ENCODE measurements at places on chromosomes 5 and 9.

DNA sequence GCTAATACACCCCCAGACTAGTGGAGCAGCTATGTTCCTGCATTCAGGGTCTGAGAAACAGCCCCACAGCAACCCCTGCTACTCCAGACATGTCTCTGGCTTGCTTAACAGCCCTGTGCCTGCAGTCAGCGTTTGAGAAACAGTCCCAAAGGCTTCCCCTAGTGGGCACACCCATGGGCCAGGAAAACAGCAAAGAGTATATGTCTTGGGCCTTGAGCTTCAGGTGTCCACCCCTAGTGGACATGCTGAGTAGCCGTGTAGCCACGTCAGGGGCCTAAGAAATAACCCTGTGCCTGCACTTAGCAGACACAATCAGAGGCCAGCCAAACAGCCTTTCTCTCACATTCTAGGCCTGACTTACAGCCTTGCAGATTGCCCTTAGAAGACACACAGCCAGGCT, 698.6 kb downstream of the PTPRD start:
- no peak for DNase-seq

- no peak for DNase-seq
Measured at GRCh38 chr9:119639287-119639955, 270.2 kb upstream of the BRINP1 start.

GRCh38 chr9:125534971-125535701, 171.9 kb downstream of the MAPKAP1 start:
- DNase-seq, result no peak

- no peak for DNase-seq
Measured at GRCh38 chr5:138974227-138975063, 99.3 kb upstream of the LRRTM2 start.

DNA sequence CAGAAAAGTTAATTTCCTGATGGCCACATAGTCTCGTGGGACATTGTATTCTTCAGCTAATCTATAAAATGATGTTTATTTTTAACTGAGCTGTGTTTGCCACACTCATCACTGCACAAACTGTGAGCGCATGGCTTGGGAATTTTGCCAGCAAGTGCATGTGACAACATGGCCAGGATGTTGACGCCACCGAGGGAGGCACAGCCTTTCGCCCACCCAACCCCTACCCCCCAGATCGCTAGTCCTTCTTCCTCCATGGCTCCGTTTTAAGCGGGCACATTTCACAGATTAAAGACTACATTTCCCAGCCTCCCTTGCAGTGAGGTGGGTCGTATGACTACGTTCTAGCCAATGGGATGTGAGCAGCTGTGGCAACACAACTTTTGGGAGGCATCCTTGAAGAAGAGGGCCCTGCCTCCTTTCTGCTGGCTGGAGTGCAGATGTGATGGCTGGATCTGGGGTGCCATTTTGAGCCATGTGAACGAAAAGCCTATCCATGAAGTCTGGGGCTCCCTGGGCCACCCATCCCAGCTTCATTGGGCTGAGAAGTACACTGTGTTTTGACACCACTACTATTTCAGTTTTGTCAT, 7.9 kb downstream of the NRARP start:
- peak; percentile 36 for DNase-seq

- DNase-seq, result no peak
Measured at GRCh38 chr5:67538855-67539506, 342.4 kb upstream of the CD180 start.

DNA sequence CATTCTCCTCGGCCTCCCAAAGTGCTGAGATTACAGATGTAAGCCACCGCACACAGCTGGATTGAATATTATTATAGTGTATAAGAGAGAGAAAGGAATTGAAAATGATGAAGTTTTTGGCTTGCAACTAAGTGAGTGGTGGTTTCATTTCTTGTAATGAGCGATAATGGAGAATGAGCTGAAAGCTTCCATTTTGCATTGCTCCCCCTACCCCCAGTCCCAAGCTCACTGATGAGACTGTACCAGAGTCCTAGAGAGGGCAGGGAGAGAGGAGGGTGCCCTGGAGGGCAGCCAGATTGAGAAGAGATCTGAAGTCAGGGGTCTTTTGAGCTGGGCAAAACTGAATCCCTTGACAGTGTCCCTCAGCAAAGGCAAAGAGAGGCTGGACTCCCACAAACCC, 38.5 kb upstream of the CTNNA1 start:
- no peak for DNase-seq

DNA sequence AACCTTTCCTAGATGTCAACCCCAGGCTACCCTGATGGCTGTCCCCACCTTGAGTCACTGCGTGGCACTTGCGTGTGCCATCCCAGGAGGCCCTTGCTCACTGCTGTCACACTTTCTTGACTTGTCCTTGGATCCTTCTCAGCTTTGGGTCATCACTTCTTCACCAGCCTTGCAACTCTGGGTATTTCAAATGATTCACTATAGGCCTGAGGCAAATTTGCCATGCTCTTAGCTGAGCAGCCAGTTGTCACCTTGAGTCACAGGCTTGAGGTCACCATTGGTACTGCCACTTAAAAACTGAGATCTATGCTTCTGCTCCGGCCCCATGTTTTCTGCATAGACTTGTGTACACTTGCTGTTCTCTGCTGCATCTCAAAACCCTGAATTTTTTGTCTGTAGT, 84.7 kb downstream of the BASP1 start:
- DNase-seq, result no peak

DNA sequence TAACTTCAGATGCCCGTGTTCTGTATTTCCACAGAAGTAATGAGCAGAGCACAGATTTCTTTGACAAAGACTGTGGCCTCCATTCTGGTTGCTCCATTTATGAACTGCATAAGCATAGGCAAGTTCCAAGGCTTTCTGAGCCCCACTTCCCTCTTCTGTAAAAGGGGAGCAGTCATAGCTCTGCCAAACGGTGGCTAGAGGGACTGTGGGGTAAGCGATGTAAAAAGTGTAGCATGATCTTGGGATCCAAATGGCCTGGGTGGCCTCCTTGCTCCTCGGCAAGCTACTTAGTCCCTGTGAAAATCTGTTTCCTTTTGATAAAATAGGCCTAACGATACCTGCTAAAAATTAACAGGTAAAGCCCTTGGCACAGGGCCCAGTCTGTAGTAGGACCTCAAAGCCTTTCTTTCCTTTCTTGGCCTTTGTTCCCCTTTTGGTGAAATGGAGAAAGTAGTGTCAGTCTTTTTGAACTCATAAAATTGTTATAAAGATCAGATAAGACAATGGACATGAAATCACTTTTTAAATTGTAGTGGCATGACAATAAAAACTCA, 646.6 kb downstream of the ACTL7B start:
- DNase-seq, result no peak

DNA sequence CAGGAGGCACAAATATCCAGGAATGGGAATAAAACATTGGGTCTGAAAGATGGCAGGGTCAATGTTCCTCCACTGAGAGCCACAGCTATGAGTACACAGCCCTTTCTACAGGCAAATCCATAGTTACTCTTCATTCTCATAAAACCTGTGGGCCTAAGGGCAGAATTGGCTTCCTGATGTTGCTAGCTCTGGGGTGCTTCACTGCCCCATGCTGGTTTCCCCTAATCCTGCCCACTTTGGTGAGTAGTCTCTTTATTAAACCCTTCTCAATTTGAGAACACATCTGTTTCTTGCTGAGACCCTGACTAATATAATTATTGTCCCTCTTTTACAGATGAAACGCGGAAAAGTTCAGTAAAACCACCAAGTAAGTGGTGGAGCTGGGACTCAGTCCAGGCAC, 66.3 kb upstream of the RAI14 start:
- DNase-seq, result no peak

DNA sequence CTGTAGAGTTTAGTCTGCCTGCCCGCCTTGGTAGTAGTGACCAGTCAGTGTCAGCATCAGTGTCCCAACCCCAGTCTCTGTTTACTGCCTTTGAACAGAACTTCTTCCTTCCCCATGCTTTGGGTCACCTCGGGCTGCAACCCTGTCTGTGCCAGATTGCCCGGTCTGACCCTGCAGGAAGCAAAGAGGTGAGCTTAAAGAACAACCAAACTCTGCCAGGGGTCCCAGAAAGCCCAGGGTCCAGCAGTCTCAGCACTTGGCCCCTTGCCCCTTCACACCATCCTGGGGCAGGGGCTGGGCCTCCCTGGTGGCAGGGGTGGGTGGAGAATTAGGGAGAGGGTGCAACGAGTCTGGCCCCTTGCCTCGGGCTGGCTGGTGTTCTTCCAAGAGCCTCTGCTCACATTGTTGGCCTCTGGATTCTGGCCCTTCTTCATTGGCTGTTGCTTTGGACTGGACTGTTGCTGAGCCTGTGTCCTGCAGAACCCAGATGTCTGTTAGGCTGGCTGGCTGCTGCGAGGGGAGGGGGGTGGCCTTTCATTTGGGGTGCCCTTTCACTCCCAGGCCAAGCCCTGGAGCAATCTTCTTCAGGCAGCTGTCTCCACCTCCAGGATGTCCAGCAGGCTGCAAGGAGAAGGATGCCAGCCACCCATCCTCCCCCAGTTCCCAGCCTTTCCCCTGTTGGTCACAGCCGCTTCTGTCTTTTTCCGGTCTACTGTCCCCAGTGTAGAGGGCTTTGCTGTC, 51.2 kb downstream of the SAR1B start:
- no peak for DNase-seq

DNA sequence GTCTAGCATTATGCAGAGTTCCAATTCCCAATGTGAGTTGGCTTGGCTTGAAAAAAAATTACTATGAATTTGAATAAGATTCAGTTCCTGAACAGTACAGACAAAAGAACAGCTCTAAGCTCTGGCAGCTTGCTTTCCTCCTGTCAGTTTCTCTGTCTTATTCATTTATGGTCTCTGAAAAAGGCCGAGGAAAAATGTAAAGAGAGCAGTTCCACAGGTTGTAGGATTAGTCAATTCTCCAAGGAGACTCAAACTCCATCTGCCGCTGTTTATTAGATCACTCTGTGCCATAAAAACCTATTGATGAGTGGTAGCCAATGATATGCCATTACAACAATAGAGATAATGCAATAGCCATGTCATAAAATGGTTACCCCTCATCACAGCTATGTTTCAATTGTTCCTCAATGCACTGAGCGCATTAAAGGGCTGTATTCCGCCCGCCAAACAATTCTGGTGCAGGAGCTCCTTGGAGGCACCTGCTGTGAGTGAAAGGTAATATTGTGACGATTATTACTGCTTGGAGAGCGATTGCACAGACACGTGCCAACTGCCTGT, 188.2 kb downstream of the ARRDC3 start:
- no peak for DNase-seq

- DNase-seq, result no peak
Measured at GRCh38 chr5:131104169-131104808, 60.8 kb downstream of the HINT1 start.

- no peak for DNase-seq
Measured at GRCh38 chr5:67306965-67307607, 110.5 kb upstream of the CD180 start.

GRCh38 chr5:170508036-170508435, 4.2 kb downstream of the KCNIP1 start:
- no peak for DNase-seq

DNA sequence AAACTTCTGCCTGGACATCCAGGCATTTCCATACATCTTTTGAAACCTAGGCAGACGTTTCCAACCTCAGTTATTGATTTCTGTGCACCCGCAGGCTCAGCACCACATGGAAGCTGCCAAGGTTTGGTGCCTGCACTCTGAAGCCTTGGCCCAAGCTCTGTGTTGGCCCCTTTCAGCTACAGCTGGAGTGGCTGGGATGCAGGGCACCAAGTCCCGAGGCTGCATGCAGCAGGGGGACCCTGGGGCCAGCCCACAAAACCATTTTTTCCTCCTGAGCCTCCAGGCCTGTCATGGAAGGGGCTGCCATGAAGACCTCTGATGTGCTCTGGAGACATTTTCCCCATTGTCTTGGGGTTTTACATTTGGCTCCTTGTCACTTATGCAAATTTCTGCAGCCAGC, 49.9 kb downstream of the NFX1 start:
- DNase-seq, result no peak

- DNase-seq, result no peak
Measured at GRCh38 chr9:34346873-34347799, 17.8 kb downstream of the NUDT2 start.

GRCh38 chr9:33924978-33925797, 108.2 kb downstream of the UBE2R2 start:
- DNase-seq, result no peak

GRCh38 chr9:81083854-81084512, 605.4 kb downstream of the TLE1 start:
- DNase-seq, result no peak

- DNase-seq, result no peak
Measured at GRCh38 chr5:91178461-91178860, 204.7 kb downstream of the ARRDC3 start.

DNA sequence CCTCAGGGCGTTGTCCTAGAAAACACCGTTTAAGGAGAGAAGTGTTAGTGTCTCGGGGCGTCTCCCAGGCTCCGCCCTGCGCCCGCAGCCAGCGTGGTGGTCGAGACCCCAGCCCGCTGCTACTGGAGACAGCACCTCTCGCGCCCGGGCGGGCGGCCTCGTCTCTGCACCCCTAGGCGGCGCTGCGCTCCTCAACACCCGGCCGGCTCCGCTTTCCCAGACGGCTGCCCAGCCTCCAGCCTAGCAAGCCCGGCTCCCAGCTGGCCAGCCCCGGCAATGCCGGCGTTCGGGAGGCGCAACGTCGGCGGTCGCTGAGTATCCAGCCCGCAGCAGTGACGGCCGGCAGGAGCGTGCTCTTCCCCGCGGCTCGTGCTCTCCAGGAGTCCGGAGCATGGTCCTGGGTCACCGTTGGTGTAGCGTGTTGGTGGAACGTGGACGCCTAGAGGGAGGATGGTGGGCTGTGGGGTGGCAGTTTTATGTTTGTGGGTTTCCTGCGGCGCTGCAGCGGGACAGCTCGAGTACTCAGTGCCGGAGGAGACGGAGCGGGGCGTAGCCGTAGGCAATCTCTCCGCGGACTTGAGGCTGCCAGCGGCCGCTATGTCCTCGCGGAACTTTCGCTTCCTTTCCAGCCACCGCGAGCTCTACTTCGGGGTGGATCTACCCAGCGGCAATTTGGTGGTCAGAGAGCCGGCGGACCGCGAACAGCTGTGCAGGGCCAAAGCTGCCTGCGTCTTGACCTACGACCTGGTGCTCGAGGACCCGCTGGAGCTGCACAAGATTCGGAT, 536 bp downstream of the PCDHAC1 start:
- no peak for DNase-seq

GRCh38 chr9:94140791-94141790, 56.8 kb downstream of the PTPDC1 start:
- DNase-seq, result no peak

GRCh38 chr5:151751091-151751490, 7.3 kb downstream of the ATOX1 start:
- no peak for DNase-seq

GRCh38 chr9:82037126-82037525, 48.6 kb downstream of the SPATA31D1 start:
- no peak for DNase-seq

- no peak for DNase-seq
Measured at GRCh38 chr5:5575461-5575860, 153.0 kb downstream of the ICE1 start.

DNA sequence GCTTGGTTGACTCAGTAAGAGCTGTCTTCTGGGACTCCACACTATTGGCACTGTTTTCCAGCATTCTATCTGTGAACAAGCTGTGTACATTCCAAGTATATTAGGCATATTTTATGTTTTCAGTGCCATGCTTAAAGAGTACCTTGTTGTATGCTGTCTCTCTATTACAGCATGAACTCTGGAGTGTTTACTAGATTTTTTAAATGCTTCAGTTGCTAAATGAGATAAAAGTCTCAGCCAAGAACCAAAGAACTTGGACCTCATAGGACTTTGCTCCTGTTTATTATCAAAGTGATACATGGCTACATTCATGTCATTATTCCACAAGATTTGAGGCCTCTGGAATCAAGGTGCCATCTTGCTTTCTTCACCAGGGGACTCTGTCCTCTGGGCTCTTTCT, 167.2 kb downstream of the C9orf152 start:
- no peak for DNase-seq

Data from GDM1 (cell line).